ENCODE measurements at places on chromosomes 7 and 10.

DNA sequence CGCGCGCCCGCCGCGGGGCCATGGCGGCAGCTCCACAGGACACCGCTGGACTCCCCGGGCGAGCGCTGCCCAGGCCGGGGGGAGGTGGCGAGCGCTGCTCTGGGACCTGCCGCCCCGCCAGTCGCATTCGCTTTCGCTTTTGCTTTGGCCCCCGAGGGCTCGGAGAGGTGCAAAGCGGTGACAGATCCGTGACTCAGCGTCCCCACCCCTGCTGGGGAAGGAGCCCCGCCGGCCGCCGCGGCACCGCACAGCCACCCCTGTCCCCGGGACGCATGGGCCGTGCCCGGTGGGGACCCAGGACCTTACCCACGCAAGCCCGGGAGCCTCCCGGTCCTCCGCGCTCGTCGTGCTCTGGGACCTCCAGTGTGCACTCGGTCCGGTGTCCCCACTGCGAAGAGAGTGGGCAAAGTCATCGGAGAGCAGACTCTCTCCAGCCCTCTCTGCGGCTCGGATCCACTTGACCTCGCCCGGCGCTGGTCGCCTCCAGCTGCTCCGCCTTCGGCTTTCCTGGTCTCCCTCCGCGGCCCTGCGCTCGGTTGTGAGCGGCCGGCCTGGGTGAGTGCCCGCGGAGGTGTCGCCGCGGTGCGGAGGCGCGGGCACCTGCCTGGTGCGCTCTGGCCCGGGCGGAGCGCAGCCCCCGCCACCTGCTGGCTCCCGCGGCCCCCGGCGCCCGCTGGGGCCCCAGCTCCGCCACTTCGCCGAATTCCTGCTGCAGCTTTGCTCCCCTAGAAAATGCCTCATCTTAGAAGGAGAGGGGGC lies at the start of gene IL15RA:
TSS of gene IL15RA (minus strand) at position 73 of the 759 bp plus-strand sequence. CDS start at position 22, 51 bp downstream.
- DNase-seq = no peak

- no peak for DNase-seq
Measured at GRCh38 chr10:119517235-119518141, 25.0 kb downstream of the RGS10 start.

DNA sequence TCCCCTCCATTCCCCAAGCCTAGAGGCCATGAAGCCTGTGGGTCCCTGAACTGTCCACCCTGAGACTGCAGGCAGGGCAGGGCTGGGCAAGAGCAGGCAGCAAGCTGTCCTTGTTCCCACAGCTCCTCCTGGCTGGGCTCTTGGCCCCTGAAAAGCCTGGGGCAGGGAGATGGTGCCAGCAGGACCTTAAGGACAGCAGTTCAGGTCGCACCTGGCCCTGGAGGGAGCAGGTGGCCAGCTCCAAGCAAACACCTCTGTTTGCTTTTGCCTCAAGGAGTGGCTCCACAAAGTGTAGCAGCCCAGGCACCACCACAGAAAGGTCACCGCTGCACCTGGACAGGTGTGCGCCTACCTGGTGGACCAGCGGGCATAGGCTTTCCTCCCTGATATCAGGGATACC lies 5.2 kb downstream of the RET start:
- no peak for DNase-seq

GRCh38 chr7:26372704-26373103 lies 81.0 kb downstream of the SNX10 start:
- no peak for DNase-seq

- DNase-seq = no peak
Measured at GRCh38 chr7:113071465-113071864, 15.2 kb downstream of the GPR85 start.

- DNase-seq = no peak
Measured at GRCh38 chr7:98618786-98619185, 1.7 kb downstream of the NPTX2 start.

DNA sequence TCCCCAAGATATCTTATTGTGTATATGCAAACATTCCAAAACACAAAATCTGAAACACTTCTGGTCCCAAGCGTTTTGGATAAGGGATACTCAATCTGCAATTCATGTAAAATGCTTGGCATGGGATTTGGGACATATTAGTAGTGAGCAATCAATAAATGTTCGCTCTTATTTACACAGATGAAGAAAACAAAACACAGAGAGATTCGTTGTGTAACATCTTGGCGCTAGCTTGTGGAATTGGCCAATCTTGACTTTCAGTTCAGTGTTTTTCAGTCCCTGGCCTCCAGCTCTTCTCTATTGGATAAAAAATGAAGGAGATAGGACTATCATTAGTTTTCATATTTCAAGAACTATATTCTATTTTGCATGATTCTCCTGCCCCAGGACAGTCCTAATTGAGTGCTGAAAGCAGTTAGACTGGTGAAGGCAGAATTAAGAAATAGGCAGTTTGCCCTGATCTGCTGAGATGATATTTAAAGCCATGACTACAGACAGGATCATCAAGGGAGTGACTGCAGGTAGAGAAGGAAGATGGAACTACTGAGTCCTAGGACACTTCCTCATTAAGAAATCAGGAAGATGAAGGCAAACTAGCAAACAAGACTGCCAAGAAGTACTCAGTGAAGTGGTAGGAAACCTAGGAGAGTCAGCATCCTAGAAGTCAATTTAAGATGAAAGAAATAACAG lies 1.8 kb downstream of the PNLIPRP3 start:
- DNase-seq = no peak

GRCh38 chr7:45583296-45583695 lies 9.1 kb downstream of the ADCY1 start:
- no peak for DNase-seq

DNA sequence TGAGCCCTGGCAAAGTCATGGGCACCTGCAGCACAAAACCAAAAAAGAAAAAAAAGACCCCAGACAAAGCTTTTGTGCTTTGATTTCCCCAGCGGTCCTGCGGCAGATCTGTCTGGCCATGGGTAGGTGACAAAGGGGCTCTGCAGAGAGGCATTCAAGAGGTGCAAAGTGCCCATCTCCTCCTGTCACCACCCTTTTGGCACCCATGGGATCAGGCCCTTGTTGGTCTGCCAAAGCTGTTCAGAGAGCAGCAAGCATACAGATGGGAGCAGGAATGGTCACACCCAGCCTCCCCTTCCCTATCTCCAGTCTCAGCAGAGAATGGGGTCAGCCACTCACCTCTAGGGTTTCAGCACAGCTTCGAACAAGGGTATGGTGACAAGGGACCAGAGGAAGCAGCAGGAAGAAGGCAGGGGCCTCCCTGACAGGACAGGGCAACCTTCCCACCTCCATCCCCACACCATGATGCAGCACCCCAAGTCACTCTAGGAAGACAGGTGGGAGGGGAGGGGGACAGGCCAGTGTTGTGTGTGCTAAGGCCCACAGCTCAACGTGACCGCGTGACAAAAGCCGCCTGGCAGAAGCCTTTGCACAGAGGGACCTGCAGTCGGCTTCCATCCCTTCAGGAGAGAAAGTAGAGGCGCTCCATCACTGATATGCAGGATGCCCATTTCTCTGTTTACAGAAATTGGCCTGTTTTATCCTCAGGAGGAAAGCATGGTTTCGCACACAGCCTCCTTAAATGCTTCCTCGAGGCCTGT lies 6.3 kb downstream of the CAMK2G start:
- no peak for DNase-seq

DNA sequence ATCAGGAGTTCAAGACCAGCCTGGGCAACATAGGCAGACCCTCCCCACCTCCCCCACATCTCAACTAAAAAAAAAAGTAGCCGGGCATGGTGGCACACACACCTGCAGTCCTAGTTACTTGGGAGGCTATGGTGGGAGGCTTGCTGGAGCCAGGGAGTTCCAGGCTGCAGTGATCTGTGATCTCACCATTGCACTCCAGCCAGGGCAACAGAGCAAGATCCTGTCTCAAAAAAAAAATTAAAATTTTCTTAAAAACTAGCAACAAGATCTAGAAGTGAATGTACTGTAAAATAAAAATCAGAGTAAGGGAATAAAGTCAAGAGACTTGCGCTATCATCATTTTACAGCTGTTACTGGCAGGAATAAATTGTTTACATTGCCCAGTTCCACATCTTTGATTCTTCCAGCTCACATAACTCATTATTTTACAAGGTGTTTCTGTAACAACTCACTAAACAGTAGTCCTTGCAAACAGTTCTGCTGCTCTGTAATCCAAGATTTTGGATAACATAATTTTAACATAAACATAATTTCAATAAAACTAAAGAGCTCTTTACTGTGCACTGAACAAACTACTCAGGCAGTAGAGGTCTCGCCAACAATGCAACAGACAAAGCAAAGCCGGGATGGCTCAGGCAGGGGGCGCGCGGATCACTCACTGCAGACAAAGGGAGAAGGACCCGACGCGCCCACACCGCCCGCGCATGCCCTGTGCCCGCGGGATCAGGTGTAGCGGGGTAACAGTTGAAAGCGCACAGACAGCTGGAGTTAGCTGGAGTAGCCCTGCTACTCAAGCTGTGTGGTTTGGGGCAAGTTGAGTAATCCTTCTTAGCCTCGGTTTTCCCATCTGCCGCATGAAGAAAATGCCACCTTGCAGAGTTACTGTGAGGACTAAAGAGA lies 73.3 kb upstream of the NFE2L3 start:
- DNase-seq = peak; percentile 98

GRCh38 chr10:90389876-90390275 lies 468.0 kb downstream of the HTR7 start:
- DNase-seq = no peak

GRCh38 chr7:23385140-23385539 lies 85.2 kb downstream of the IGF2BP3 start:
- no peak for DNase-seq

DNA sequence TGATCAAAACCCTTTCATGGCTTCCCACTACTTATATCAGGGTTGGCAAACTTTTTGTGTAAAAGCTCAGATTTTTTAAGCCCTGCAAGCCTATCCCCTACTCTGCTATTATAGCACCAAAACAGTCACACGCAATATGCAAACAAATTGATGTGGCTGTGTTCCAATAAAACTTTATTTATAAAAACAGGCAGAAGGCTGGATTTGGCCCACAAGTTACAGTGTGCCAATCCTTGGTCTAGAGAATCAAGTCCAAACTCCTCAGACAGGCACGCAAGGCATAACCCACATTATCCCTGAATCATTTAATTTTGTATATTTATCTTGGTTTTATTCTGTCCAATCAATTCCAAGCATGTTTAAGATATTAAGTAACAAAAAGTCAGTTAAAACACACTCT lies 71.9 kb downstream of the SGMS1 start:
- no peak for DNase-seq

- DNase-seq = no peak
Measured at GRCh38 chr7:106657085-106657991, 3.6 kb downstream of the CCDC71L start.

DNA sequence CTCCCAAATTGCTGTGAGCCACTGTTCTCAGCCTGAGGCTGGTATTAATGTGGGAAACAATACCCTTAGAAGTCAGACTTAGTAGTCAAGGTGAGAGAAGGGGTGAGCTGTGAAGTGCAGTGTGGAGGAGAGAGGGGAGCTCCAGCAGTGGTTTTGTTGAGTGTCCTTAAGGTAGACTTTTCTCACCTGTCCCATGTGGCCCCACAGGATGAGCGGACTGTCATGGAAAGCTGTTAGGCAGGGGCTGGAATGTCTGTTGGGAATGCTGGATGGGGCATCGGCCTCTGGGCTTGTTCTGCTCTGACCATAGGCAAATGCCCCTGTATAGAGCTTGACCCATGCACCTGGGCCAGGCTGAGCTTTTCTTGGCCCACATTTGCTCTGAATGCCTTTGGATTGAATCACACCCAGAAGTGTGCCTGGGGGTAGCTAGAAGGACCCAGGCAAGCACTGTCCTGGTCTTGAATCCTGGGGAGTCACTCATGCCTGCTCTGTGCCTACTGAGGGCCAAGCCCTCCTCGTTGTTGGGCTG lies 36.3 kb upstream of the SH2D4B start:
- no peak for DNase-seq

DNA sequence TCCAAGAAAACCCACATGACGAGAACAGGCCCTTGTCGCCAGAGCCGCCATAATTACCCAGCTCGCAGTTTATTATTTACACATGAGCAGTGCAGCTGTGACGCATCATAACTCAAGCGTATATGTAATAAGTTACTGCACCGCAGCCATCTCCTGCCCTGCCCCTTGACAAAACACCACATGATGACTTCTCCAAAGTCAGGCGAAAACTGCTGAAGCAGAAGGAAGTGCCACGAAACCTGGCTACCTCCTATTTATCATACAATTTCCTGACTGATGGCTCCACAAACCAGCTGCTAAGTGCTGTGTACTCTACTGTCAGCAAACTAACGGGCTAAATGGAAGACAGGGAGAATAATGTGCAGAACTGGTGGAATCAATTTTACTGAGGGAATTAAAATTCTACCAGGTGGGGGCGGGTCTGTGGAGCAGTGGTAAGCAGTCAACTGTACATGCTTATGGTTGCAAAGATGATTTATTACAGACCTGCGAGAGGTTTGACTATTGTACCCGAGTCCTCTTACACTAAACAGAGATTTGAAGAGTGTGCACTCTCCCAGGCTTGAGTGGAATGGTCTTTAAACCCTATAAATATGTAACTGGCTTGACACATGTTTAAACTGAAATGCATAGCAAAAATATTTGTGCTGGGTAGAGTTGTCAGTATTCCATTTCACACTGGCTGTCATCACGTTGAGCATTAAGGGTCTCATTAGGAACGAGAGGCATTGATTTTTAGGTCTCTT lies 156.0 kb downstream of the GLI3 start:
- no peak for DNase-seq

DNA sequence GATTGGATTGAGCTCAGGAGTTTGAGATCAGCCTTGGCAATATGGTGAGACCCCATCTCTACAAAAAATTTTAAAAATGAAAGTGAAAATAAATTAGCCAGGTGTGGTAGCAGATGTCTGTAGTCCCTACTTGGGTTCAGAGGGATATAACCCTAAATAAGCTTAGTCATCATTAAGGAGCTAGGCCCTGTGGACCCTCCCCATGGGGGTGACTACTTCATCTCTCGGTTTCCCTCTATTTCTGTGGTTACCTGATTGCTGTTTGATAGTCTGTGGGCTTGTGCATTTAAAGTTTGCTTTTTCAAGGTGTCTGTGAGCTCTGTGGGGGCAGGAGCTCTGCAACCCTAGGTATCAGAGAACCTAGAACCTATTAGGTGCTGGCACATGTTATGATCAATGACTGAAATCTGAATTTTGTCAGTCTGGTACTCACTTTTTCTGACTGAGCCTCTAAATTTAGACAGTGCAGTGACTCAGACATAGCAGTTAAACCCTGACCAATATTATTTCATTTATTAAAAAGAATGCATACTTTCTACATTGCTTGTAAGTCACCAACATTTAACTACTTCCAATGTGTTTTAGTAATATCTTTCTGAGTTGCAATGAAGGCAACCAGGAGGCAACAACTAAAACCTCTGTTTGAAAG lies 8.1 kb upstream of the CUZD1 start:
- no peak for DNase-seq
